Gastroesophageal sphincter (tissue), 4 donors: ENCODE measurements at places on chromosomes 11 and 22. TPM values are rescaled to one million over a fixed set of nuclear protein-coding genes. Genes with fewer than 3 reads are reported as not detected.
A peak's percentile ranks its signal among the peaks of the same experiment; 100 is the strongest.

DNA sequence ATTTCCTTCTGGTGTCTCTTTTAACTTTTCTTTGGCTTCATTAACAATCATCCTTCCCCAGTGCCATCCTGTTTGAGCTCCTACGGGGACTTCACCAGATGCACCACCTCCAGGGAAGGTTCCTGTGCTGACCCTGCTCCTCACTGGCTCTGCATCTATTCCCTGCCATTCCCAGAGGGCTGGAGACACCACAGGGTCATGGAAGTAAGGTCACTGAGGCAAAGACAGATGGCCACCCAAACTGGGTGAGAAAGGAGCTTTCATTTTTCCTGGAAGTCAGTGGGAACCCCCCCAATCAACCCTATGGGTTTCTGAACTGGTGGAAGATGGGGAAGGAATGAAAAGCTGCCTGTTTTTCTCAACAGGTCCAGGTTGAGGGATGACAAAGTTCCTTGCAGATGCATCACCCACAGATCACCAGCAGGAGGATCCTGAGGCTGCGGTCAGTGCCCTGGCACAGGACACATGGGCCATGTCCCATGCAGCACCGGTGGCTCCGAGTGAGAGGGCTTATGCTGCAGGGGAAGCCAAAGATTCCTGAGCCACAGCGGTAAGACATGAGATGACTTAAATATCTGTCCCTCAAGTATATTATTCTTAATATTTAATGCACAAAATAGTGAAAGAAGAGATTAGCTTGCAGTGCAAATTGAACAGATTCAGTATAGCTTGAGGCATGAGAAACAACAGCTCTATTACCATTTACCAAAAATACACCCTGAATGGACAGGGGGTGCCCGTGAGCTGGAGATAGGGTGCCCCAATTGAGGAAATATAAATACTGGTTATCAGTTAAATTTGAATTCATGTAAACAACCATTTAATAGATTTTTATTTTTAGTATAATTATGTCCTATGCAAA lies 73.0 kb upstream of the VPREB1 start:
- ATAC-seq = no peak

DNA sequence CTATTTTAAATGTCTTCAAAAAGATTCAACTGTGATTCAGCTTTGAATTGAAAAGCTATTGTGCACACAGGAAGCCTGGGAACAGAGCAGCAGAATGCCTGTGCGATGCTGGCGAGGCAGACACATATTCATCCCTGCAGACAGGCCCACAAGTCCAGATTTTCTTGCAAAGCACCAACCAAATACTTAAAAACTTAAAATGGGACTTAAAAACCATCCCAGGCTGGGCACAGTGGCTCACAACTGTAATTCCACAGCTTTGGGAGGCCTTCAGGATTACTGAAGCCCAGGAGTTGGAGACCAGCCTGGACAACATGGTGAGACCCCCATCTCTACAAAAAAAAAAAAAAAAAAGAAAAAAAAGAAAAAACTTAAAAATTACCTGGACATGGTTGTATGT lies 122.6 kb upstream of the SERPIND1 start:
- ATAC-seq = no peak

- ATAC-seq = no peak
These were observed 3.1 kb upstream of the PARVB start for GRCh38 chr22:44020981-44021380.

GRCh38 chr11:62190011-62190410 lies at the start of gene SCGB1D1:
SCGB1D1 (plus strand) TSS chr11:62190216; CDS start chr11:62190285, 69 bp downstream.
- ATAC-seq = no peak

DNA sequence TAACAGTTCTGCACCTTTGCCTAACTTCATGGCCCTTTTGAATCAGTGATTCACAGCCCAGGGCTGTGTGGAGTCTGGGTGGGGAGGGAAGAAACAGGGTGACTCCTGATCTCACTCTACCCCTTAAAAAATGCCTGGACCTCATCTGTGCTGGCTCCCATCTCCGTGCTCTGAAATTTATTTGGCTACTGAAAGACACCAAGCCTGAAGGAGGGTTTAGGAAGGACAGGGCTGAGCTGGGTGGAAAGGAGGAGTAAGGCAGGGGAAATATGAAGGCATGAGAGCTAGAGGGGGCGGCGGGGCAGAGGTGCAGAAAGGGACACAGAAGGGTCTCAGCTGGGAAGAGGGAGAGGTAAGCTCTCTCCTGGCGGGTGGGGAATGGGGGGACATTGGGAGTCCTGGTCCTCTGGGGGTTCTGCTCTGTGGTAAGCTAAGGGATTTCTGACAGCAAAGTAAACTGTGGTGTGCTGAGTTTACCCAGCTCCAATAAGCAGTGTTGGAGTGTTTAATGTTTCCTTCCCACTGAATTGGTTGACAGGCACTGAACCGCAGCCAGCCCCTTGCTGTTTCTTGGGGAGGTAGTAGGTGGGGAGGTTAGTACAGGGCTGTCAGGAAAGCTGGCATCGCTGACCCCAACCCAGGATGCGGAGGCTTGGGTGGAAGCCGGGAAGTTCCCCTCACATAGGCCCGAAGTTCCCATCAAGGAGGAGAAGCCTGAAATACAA lies 71.1 kb downstream of the RPUSD4 start:
- ATAC-seq = peak; percentile 41

DNA sequence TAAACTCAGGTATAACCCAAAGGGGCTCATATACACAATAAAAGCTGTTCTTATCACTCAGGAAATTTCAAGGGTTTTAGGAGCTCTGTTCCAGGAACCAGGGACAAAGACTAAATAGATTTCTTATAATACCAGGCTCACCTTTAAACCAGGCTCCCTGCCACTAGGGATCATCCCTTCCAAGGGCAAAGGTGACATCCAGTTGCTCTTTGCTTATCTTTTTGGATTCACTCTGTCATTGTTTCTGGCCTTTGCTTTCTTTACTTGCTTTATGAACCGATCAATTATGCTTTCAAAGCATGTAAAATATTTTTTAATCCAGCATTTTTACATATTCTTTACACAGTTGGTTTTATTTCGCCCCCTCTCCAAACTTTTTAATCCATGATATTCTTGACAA lies 321.7 kb upstream of the SYN3 start:
- no peak for ATAC-seq

- no peak for ATAC-seq
These were observed 93.0 kb downstream of the SLC1A2 start for GRCh38 chr11:35326266-35326879.

DNA sequence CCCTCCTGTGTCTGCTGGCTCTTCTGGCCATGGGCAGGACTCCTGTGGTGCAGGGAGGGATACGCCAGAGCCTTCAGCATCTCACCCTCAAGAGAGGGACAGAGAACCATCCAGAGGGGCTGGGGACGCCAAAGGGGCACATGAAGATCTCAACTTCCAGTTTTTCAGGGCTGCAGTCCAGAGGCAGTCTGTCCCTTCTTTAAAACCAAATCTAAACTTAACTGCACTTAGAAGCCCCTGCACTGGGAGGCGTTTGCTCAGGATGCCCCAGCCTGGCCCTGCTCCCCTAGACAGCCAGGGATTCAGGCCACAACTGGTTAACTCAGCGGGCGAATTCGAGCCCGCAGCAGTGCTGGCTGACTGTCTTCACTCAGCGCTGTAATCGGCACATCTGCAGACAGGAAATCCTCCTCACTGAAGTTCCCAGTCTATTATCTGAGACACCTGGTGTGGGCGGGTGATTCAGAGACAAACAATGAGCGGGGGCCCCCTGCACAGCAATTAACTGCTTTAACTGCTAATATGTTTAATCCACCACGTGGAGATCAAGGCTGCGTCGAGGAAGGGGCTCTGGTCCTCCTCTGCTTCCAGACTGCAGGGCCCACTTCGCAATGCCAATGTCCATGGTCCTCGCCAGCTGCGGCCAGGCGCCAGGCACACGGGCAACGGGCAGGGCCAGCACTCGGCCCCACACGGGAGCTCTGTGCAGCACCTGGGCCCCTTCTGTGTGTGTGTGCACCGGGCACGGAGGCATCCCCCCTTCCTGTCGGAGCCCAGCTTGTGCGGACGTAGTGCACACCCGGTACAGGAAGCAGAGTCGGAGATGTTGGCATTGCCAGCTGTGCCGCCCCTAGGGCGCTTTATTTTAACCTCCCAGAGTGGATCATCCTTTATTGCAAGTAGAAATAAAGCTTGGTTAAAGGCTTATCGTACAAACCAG lies 36.9 kb upstream of the GNB1L start:
- no peak for ATAC-seq

- ATAC-seq = no peak
These were observed 3.1 kb downstream of the HMBS start for GRCh38 chr11:119087747-119088241.

DNA sequence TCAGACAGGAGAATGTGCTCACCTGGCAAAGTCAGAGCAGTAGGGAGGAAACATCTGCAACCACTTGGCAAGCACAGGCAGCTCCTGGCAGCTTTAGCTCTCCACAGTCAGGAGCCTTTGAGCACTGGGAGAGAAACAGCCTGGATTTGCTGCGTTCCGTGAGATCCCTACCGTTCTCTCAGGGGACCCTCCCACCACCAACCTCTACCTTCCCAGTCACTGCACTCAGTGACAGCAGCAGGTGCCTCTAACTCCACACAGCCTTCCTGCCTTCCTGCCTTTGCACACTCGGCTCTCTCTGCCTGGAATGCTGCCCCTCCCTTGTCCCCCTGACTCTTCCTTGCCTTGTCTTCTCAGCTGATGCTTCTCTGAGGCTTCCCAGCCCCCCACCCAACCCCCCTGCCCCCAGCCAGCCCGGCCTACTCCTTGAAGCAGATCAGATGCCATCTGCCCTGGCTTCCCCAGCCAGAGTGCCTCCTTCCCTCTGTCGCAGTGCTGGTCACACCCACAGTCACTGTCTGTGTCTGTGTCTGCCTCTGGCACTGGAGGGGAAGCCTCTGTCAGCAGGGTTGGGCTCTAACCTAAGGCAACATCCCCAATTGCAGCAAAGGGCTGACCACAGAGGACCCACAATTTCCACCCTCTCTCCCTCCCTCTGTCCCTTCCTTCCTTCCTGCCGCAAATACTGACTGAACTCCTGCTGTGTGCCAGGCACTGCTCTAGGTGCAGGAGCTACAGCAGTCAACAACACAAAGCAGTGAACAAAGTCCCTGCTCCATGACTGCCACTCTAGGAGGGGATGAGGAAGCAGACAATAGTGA lies 14.9 kb upstream of the TSKU start:
- peak; percentile 23 for ATAC-seq

DNA sequence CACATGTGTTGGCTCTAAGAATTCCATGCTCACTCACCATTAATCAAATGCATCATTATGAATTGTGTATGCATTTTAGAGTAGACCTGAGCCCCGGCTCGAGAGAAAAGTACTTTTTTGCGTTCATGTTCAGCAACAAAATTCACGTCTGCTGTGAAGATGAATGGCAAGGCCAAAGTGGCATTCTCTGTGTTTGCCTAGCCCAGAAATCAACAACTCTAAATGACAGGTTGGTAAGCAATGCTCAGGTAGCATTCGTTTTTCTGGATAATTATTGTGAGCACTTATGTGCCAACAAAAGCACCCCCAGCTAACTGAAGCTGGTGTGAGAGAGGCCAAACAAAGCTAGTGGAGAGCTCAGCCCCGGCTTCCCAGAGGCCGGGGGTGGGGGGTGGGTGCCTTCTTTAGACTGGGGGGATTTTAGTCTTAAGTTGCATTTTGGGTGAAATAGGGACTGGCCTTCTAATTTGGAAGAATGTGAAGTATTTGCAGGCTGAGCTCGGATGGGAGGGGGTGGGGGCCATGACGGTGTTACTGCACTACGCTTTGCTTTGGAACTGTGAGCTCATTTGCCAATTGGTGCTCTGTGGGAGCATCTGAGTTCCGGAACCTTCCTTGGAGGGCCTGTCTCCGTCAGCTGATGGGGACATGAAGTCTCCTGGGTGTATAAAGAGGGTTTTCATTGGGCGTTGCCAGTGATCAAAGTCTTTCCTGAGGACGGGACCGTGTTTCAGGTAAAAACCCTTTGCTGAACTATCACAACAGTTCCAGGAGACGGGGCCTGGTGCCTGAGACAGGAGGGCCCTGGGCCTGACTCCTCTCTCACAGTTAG lies 29.0 kb upstream of the ALX4 start:
- no peak for ATAC-seq

DNA sequence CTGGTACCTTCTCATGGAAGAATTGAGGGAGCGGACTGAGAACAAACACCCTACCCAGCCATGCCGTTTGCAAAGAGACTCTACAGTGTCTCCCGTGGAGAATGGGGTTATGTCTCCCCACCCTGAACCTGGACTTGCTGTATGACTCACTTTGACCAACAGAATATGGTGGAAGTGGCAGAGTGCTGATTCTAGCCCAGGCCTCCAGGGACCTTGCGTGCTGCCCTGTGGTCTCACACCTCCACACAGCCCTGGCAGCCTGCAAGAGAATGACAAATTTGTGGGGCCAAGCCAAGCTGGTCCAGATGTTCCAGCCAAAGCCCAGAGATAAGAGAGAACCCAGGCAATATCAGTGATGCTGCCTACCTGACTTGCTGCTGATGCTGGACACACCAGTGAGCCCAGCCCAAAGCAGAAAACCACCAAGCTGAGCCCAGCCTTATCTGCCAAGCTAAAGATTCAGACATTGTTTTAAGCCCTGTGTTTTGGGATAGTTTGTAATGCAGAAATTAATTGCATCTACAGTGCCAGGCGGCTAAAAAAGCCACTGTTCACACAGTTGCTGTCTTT lies 8.1 kb upstream of the LINC01488 start:
- ATAC-seq = no peak

DNA sequence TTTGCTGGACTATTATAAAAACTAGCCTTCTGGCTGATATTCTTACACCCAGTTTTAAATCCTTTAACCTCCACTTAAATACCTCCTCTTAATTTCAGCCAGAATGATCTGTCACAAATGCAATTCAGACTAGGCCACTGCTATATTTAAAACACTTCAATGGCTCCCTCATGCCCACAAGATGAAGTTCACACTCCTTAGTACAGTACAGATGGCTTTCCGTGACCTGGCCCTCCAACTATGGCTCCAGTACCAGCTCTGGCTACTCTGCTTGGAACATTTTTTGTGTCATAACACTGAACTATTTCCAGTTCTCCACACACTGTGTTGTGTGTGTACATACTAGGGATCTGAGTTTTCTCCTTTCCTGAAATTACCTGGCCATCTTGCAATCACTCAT lies 353.4 kb downstream of the SOX6 start:
- ATAC-seq = no peak

- no peak for ATAC-seq
These were observed 1.6 kb downstream of the CADM1 start for GRCh38 chr11:115502636-115503082.

- ATAC-seq = peak; percentile 8
These were observed 895 bp downstream of the TEAD1 start for GRCh38 chr11:12674936-12675696.

GRCh38 chr22:27686534-27686933 lies 115.0 kb downstream of the MN1 start:
- ATAC-seq = peak; percentile 95

- no peak for ATAC-seq
These were observed at the start of gene MMP10 for GRCh38 chr11:102780491-102780918. MMP10 (minus strand) TSS chr11:102780628; CDS start chr11:102780591, 37 bp downstream.

CD248 gene
- 68.2 TPM for total RNA-seq

F2 gene
- total RNA-seq = not detected

PRG3 gene
- not detected for total RNA-seq

PLAAT2 gene
- total RNA-seq = not detected

MRGPRX4 gene
- not detected for total RNA-seq

GAB2 gene
- 26.3 TPM for total RNA-seq

UBQLN3 gene
- not detected for total RNA-seq

MS4A7 gene
- total RNA-seq = 17.6 TPM

KDM4E gene
- not detected for total RNA-seq

NXPE4 gene
- total RNA-seq = 0.13 TPM
